NCI-H146 (cell line): ENCODE measurements at places on chromosomes 3 and 15.

GRCh38 chr15:37037071-37037655 is 63.2 kb downstream of the MEIS2 start:
- no peak for DNase-seq

- no peak for DNase-seq
These were observed 651.5 kb upstream of the ADAMTS9 start for GRCh38 chr3:65339192-65339740.

DNA sequence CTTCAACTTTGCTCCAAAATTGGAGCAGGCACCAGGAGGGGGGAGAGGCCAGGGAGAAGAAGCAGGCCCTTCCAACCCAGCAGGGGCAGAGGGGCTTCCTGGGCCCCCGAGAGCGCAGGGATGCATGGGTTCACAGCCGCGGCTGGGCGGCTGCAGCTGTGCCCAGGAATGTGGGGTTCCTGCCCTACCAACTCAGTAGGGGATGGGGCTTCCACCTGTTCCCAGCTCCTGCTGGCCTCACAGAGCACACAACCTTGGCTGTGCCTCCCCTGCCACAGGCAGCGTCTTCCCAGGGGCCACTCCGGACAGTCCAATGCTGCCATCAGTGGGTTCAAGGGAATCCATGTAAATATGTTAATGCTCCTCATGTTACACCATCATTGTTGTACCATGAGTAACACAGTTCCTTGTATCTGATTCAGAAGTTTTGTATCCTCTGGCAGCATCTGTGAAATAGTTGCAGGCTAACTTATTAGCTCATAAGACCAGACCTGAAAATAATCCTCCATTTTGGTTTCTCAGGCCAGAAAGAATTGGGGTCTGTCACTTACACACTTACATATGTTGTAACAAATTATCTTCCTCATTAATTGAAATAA is 12.1 kb upstream of the SIAH2 start:
- no peak for DNase-seq

- no peak for DNase-seq
These were observed 25.5 kb upstream of the RNU6-1 start for GRCh38 chr15:67865331-67865730.

GRCh38 chr3:168024537-168024941 is 71.2 kb downstream of the GOLIM4 start:
- DNase-seq: peak; percentile 97

- no peak for DNase-seq
These were observed 42.9 kb upstream of the MYZAP start for GRCh38 chr15:57548835-57549234.

- no peak for DNase-seq
These were observed 445.3 kb downstream of the C3orf38 start for GRCh38 chr3:88595026-88595425.

- DNase-seq: no peak
These were observed 175.0 kb upstream of the PFN2 start for GRCh38 chr3:150145659-150146058.

- DNase-seq: no peak
These were observed 3.9 kb upstream of the MAP1A start for GRCh38 chr15:43513550-43513949.

DNA sequence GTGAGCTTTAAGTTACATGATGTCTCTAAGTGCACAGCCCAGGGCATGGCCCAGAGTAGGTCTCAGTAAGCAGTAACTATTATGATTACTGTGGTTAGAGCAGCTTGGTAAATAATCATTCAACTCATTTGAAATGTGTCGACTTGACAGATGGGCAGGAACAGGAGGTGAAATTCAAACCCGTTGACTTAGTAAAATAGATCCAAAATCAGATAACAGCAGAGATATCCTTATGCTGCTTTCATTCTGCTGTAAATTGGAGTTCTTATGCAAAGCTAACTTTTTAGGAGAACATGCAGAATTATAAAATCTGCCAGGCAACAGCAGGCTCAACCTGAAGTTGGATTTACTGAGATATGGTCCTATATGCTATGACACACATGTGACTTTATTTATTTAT is 118.7 kb upstream of the KLHL25 start:
- DNase-seq: no peak

DNA sequence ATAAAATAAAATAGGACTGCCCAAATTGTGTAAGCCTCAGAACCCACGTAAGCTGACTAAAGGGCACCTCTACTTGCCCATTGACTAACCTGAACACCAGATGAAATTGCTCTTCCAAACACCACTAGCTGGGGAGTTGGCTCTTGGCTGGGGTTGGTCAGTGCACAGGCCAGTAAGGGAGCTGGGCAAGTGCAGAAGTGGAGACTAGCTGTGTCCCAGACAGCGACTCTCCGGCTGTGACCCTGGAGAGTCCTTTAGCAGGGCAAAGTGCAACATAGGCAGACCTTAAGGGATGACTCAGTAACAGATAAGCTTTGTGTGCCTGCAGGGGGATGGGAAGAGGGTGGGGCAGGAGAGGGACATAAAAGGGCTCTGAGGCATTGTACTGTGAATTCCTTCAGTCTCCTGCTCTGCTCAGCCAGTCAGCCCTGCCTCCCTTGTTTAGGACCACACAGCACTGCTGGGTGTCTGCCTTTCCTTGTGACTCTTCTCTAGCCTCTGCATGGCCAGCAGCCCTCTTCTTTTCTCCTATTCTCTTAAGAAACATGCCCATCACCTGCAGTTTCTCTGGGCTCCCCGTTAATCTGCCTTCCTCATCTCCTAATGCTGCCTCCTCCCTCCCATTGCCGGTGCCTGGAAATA is 13.2 kb downstream of the NR1I2 start:
- no peak for DNase-seq

- no peak for DNase-seq
These were observed 64.0 kb downstream of the KAT2B start for GRCh38 chr3:20104167-20104661.

DNA sequence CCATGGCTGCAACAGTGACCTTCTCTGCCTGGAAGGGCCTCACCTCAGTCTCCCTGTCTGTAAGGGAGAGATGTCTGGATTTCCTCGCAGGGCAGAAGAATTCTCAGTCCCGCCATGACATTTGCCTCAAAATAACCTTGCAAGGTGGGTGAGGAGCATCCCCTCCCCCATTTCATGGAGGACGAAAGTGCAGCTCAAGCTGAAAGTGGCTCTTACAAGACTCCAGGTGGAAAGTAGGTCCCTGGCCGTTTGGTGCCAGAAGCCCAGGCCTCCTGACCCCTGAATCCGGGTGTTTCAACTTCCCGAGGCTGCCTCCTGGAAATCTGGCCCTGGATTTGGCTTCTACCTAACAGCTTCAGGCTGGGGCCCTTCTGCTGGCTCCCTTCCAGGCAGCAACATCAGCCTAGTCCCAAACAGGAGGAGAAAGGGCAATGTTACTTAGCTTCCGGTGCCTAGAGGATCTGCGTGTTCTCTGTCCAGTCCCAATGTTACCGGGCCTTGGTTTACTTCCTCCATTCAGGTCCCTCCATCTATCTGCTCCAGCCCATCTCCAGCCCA is 769 bp upstream of the CSPG4 start:
- no peak for DNase-seq

DNA sequence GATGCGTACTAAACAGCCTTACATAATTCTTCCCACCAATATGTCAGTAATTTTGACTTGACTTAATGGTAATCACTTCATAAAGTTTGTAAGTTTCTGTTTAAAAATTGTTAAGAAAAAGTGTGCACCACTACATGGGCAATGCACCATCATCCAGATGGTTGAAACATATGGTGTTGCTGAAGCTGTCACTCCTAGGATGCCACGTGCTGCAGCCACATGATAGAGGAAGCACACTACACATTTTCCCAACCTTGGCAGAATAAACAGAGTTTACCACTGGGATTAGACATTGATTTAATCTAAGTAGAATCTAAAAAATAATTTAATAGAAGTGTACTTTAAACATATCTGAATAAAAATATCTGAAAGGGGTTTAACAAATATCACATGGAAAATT is 1209.9 kb downstream of the NSUN3 start:
- no peak for DNase-seq

GRCh38 chr3:42732196-42732828 is 29.7 kb upstream of the HHATL start:
- no peak for DNase-seq

GRCh38 chr15:25971053-25971452 is 107.9 kb upstream of the ATP10A start:
- DNase-seq: no peak

- peak; percentile 41 for DNase-seq
These were observed 134.7 kb upstream of the TSC22D2 start for GRCh38 chr3:150273396-150273795.

DNA sequence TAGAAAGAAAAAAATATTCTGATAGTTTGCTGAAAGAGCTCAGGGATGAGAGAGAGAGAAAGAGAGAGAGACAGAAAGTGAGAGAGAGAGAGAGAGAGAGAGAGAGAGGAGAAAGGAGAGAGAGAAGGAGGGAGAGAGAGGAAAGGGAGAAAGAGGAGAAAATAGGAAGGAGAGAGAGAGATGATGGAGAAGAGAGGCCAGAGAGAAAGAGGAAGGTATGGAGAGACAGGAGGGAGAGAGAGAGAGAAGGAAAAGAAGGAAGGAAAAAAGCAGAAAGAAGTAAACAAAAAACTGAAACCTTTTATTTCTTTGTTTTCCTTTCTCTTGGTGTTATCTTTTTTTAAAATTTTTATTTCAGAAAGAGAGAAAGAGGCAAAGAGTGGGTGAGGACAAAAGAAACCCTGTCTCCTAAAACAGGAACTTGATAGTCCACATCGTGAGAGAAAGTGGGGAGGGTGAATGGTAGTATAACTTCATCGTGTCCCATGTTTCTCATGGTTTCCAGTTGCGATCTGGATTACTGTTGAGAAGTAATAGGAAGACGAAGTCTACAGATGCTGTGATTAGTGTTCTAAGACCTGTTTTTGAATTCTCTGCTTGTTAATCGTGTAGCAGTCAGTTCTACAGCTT is 279.7 kb downstream of the LPP start:
- no peak for DNase-seq

DNA sequence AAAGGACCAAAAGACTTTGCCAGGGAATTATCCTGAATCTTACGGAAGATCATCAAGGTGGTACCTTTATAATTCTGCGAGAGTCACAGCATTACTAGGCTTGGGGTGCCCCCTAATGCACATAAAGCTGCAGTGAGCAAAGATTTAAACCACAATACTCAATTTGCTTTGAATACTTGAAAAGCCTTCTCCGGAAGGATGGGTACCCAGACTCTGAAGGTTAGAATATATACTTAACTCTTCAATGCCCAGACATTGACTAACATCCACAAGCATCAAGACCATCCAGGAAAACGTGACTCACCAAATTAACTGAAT is 117.8 kb upstream of the KCNH8 start:
- DNase-seq: no peak

DNA sequence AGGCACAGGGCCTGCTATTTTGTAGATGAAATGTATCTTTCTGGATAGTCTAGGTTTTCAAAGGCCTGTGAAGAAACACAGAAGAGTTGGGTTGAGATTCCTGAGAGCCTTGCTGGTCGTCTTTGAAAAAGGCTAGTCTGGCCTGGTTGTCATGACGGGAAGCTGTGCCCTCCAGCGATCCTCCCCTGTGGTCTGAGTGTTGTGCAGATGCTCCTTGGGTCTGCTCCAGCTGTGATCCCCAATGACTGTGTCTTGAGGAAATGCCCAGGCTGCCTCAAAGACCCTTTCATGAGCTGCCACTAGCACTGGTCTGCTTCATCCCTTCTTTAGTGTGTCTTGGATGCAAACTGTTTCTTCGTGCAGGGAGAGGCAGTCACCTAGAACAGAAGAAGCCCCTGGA is 111.0 kb upstream of the SYNPR start:
- DNase-seq: no peak

- no peak for DNase-seq
These were observed 31.0 kb downstream of the LOXL1 start for GRCh38 chr15:73957276-73957675.

GRCh38 chr3:11739123-11739522 is 95.4 kb upstream of the VGLL4 start:
- no peak for DNase-seq

- DNase-seq: no peak
These were observed 124.9 kb downstream of the LPP start for GRCh38 chr3:188278717-188279324.

DNA sequence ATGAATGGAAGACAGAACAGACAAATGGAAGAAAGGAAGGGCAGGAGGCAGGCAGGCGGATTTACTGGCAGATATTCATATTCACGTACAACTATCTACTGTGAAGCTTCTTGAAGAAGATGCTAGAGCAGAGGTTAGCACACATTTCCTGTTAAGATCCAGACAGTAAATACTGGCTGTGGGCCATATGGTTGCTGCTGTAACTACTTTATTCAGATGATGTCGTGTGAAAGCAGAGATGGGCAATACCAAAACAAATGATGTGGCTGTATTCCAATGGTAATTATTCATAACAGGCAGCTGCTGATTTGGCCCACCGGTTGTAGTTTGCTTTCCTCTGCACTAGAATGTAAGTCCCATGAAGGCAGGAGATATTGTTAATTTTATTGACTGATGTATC is 115.7 kb upstream of the PRTG start:
- DNase-seq: no peak

GRCh38 chr3:14836049-14836468 is 17.3 kb downstream of the FGD5 start:
- DNase-seq: no peak

DNA sequence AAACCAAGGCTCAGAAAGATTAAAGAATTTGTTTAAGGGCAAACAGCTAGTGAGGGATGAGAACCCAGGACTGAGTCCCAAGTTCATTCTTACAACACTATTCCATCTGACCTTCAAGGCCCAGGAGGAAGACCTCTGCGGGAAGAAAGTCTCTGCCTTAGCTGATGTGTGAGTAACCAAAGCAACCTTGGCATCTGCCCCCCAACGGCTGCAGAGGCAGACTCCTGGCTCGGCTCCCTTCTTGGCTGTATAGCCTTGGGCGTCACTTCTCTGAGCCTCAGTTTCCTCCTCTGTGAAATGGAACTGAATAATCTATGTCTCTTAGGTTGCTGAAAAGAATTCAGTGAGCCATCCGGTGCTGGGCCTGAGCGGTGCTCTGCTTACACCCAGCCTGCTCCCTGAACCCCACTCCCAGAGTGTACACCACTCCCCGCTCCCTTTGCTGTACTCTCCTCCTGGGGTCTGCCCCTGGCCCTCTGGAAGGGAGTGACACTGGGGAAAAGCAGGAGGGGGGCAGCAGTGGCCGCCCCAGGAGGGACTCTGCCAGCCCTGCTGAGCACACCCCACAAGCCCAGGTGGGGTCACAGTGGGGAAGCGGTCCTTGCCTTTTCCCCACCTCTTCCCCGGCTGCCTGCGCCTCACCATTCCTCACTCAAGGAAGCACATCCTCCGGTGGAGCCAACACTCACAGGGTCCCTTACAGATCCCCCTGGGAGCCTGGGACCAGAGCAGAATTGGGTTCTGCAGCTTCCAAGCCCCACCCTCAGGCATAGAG is 97.3 kb downstream of the IQSEC1 start:
- DNase-seq: no peak
